Tibial nerve (tissue), 4 donors: ENCODE measurements at places on chromosomes 5 and 9. TPM values are rescaled to one million over a fixed set of nuclear protein-coding genes. Genes with fewer than 3 reads are reported as not detected.

- H3K27me3 ChIP-seq, result no peaks in the 10 kb centered on the region
- peak; percentile 29 for DNase-seq
- no peaks in the 10 kb centered on the region for H3K4me1 ChIP-seq
- no peaks in the 10 kb centered on the region for H3K36me3 ChIP-seq
Observed at GRCh38 chr5:71778678-71779276, 59.7 kb downstream of the CARTPT start.

DNA sequence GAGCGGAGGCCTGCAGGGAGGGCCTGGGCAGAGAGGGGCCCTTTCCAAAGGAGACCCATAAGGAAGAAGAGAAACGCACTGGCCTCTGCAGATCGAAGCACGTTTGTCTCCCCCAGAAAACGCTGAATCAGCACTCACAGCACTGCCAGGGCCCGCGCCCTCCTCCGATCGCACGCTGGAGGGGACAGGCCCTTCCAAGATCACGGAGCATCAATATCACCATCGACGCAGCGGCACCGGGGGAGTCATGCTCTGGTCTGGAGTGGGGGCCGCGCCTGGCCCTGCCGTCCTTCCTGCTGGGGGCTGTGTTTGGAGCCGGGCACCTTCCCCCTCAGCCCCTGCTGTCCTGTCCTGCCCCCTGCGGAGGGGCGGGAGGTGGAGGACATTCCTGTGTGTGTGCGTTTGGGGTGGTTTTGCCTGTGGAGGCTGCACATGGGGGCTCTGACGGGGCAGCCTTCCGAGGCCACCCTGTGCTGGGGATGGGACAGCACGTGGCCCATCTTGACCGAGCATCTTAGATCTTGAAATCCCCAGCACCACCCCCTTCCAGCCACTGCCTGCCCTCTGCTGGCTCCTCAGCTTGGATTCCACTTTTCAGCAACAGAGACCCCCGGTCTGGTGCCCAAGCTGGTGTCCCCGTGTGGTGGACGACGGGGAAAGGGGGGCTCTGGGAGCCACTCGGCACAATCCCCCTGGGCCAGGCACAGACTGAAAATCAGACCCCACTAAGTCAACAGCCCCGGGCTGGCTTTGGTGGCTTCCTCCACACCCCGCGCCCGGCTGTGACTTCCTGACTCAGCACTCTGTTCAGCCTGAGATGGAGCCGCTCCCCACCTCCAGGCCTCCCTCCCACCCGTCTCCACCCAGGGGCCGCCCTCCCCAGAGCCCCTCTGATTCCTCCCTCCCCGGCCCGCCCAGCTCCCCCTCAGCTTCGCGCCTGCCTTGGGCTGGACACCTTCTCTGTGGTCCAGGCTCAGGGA is 8.3 kb downstream of the TMEM250 start:
- peak overlapping the region; percentile 76 for H3K27ac ChIP-seq
- no peaks in the 10 kb centered on the region for H3K27me3 ChIP-seq
- DNase-seq, result no peak
- H3K4me3 ChIP-seq, result peak overlapping the region; percentile 43
- H3K36me3 ChIP-seq, result no peaks in the 10 kb centered on the region

The ADRB2 gene
- 9.8 TPM for total RNA-seq

The PFN3 gene
- not detected for total RNA-seq

- H3K4me1 ChIP-seq, result no peaks in the 10 kb centered on the region
- H3K27ac ChIP-seq, result no peak overlapping the region
- H3K36me3 ChIP-seq, result no peaks in the 10 kb centered on the region
- H3K4me3 ChIP-seq, result no peak overlapping the region
Observed at GRCh38 chr5:74648835-74649293, 8.3 kb upstream of the ENC1 start.

- no peaks in the 10 kb centered on the region for H3K27me3 ChIP-seq
- H3K27ac ChIP-seq, result no peak overlapping the region
- H3K4me3 ChIP-seq, result no peak overlapping the region
Observed at GRCh38 chr9:33273266-33273971, 8.6 kb downstream of the CHMP5 start.

DNA sequence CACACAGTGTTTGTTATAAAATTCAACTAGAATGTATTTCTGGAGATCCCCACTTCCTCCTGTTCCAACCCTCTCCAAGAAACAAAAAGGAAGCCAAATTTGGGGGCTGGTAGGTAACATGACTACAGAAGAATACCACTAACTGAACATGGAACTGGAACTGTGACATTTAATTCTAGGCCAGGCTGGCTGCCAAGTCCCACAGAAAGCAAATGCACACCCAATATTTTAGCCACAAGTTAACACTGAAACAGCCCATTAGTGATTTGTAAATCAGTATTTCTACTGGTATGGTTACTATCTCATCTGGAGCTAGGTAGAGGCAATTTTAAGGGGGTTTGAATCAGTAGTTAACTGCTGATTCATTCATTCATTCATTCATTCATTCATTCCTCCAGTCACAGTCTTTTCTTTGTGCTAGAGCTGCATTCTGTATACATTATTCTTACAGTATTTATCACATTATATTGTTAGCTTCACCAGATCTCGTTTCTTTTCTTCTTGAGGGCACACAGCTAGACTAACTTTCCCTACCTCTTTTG is 131.7 kb upstream of the GDNF start:
- no peaks in the 10 kb centered on the region for H3K27me3 ChIP-seq
- H3K36me3 ChIP-seq, result no peaks in the 10 kb centered on the region
- H3K27ac ChIP-seq, result no peak overlapping the region
- no peak overlapping the region for H3K4me3 ChIP-seq

DNA sequence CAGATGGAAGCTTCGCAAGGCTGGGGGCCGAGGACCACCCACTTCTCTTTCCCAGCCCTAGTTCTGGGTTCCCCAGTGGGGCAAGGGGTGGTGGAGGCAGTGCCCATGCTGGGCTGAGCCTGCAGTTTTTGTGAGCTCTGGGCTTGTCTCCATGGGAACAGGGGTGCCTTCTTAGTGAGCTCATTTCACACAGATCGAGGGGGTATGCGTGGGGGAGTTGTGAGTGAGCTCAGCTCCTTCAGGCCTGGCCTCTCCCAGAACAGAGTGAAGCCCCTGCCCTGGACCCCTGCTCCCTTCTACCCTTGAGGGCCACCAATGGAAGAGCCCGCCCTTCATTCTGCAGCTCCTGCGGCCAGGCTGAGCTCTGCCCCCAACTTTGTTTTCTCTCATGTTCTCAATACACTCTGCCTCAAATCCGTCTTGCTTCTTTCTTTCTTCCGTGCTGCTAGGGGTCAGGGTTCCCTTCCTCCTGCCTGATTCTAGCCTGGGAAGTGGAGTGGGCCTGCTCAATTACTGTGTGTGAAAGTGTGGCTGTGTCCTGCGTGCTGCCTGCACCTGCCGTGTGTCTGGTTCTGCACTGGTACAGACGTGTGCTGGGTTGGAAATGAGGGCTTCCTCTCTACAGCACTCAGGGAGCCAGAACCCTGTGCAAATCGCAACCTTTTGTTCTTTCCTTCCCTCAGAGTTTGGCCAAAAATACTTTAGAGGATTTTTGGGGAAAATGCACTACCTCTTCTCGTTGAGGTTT is 9.0 kb upstream of the MYOZ3 start:
- H3K27me3 ChIP-seq, result no peaks in the 10 kb centered on the region
- H3K36me3 ChIP-seq, result peaks cover 31% of the 10 kb centered on the region
- H3K4me3 ChIP-seq, result no peak overlapping the region
- H3K4me1 ChIP-seq, result no peaks in the 10 kb centered on the region

The BICD2 gene
- total RNA-seq, result 36.2 TPM

The SYK gene
- 13.3 TPM for total RNA-seq

GRCh38 chr5:69432412-69433206 is 17.7 kb downstream of the MARVELD2 start:
- H3K4me3 ChIP-seq, result no peak overlapping the region
- H3K4me1 ChIP-seq, result no peaks in the 10 kb centered on the region
- DNase-seq, result no peak
- no peaks in the 10 kb centered on the region for H3K27me3 ChIP-seq
- H3K27ac ChIP-seq, result no peak overlapping the region
- H3K36me3 ChIP-seq, result peaks cover 8% of the 10 kb centered on the region

DNA sequence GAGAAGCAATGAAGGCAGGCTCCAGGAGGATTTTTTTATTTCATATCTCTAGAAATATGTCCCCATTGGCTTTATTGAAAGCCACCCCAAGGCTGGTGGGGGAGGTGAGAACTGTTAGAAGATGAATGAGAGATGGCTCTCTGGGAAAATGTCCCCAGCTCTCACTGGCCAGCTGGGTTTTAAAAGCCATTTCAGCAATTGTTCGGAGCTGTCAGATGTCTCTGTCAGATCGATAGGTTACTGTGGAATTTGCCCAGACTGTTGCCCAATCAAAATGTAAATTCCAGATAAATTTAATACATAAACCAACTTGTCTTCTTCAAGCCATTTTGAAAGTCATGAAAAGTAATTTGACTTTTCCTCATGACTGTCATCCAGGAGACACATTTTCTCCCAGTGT is 67.0 kb upstream of the BRINP1 start:
- H3K27ac ChIP-seq, result no peak overlapping the region
- H3K4me1 ChIP-seq, result no peaks in the 10 kb centered on the region
- no peaks in the 10 kb centered on the region for H3K27me3 ChIP-seq

- H3K4me3 ChIP-seq, result no peak overlapping the region
- peaks cover 5% of the 10 kb centered on the region for H3K4me1 ChIP-seq
- no peaks in the 10 kb centered on the region for H3K36me3 ChIP-seq
Observed at GRCh38 chr5:1792842-1793266, 6.8 kb downstream of the MRPL36 start.

The ZNF484 gene
- total RNA-seq, result 17.3 TPM

The CRB2 gene
- not detected for total RNA-seq

DNA sequence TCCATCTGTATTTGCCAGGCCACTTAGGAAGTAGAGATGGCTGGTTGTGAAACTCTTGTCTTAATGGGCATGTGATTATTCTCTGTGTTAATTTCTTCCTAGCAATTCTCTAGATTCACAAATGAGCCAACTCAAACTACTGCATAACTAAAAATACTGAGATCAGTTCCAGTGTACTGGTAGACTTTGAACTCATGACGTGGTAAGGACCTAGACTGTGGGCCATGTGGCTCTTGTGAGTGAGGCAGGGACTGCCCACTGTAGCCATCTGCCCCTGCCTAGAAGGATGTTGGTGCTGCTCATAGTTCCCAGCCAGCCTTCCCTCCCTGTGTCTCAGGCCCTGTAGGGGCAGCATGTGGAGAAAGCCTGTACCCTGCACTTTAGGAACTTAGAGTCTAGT is 47.4 kb downstream of the CYSTM1 start:
- peak overlapping the region; percentile 32 for H3K27ac ChIP-seq
- H3K27me3 ChIP-seq, result no peaks in the 10 kb centered on the region
- DNase-seq, result no peak
- no peaks in the 10 kb centered on the region for H3K36me3 ChIP-seq
- H3K4me1 ChIP-seq, result peaks cover 18% of the 10 kb centered on the region

GRCh38 chr5:172436879-172437369 is 17.4 kb downstream of the SH3PXD2B start:
- no peak for DNase-seq
- H3K36me3 ChIP-seq, result no peaks in the 10 kb centered on the region
- H3K4me3 ChIP-seq, result no peak overlapping the region
- H3K27ac ChIP-seq, result peak overlapping the region; percentile 93

The QRFP gene
- not detected for total RNA-seq

DNA sequence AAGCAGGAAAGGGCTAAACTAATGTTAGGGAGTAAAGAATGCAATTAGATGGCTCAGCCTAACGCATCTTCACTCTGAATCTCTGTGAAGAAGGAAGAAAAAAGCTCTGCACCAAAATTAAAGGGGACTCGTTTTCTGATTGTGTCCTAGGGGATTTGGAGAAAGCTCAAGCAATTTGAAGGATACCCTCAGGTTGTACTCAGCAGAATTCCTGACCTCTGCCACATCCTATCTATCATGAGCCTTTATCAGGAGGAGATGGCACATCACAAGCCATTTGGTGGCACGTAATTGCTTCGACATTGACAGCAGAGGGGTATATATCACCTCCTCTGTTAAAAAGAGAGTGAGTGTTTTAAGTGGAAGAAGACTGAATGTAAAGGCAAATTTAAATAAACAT is 32.2 kb upstream of the EBF1 start:
- no peak overlapping the region for H3K27ac ChIP-seq
- H3K4me1 ChIP-seq, result no peaks in the 10 kb centered on the region
- peaks cover 9% of the 10 kb centered on the region for H3K27me3 ChIP-seq

DNA sequence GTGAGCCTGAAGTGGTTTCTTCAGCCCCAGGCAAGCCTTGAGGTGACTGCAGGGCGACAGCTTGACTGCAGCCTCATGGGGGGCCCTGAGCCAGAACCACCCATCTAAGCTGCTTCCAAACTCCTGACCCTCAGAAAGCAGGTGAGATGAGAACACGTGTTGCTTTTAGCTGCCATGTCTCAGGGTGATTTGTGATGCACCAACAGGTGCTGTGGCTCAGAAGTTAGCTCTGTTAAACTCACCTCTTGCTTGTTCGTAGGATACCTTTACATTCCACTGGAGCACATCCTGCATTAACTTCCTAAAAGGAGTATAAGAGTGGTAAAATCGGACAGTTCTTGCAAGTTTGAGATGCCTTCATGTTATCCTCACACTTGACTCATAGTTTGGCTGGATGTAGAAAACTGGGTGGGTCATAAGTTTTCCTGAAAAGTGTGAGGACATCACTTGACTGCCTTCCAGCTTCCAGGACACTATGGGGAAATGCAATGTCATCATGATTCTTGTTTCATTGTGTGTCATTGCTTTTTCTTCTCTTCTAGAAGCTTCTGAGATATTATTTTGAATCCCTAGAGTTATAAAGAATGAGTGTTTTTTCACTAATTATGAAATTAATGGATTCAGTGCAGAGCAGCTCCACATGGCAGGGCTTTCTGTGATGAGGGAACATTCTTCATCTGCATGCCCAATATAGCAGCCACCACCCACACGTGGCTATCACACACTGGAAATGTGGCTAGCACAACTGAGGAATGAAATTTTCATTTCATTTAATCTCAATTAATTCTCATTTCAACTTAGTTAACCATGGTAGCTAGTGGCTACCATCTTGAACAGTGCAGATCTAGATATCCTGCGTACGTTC is 92.3 kb downstream of the HSD17B3 start:
- DNase-seq, result peak; percentile 78
- no peaks in the 10 kb centered on the region for H3K36me3 ChIP-seq
- no peaks in the 10 kb centered on the region for H3K27me3 ChIP-seq
- H3K27ac ChIP-seq, result no peak overlapping the region
- no peak overlapping the region for H3K4me3 ChIP-seq

DNA sequence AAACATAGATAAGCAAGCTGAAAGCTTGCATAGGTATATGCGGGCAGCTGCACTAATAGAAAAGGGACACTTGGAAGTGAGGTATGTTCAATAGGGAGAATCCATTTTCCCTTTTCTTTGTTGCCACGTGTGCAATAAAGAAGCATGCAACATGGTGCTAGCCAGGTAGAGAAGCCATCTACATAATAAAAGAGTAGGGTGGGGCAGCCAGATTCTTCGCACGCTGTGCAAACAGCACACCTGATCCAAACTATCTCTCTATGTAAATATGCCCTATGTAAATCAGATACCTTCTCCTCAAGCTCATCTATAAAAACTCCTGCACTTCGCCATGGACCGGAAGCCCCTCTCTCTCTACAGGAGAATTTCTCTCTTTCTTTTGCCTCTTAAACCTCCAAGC is 91.9 kb upstream of the C9orf72 start:
- H3K4me3 ChIP-seq, result no peak overlapping the region
- no peak for DNase-seq
